Activated T-cell treated with anti-CD3 and anti-CD28 coated beads for 1 hour (primary cell): ENCODE measurements at places on chromosomes 16 and 17.

GRCh38 chr17:46057366-46057765 lies 58.3 kb downstream of the STH start:
- DNase-seq, result no peak

GRCh38 chr17:51685287-51685909 lies 425.1 kb downstream of the UTP18 start:
- no peak for DNase-seq

GRCh38 chr17:36602924-36603384 lies 1.6 kb downstream of the MRM1 start:
- DNase-seq, result peak; percentile 52

GRCh38 chr16:77721752-77722308 lies 484 bp upstream of the NUDT7 start:
- no peak for DNase-seq

- no peak for DNase-seq
These were observed 9.4 kb upstream of the HEATR6 start for GRCh38 chr17:60087882-60088669.

- DNase-seq, result no peak
These were observed 20.4 kb upstream of the NUP93 start for GRCh38 chr16:56709443-56710040.

DNA sequence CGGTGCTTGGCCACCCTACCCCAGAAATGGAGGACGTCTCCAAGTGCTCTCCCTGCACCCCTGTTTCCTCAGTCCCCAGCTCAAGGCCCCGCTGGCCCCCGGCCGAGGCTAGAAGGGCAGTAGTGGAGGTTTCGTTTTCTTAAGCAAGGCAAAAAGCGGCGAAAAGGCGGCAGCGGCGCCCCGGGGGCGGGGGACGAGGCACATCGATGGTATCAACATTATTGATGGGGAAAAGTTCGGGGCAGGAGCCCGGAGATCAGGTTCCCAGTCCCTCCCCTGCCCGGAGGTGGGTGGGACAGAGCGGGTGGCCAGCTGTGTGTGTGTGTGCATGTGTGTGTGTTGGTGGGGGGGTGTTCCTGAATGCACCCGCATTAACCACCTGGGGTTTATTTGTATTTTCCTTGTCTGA lies 4.1 kb upstream of the SALL1 start:
- no peak for DNase-seq

GRCh38 chr17:72380120-72380519 lies 259.3 kb downstream of the SOX9 start:
- DNase-seq, result no peak
